ENCODE measurements at places on chromosomes 7 and 10.

GRCh38 chr10:381805-382204 is 246.6 kb downstream of the ZMYND11 start:
- DNase-seq: no peak

DNA sequence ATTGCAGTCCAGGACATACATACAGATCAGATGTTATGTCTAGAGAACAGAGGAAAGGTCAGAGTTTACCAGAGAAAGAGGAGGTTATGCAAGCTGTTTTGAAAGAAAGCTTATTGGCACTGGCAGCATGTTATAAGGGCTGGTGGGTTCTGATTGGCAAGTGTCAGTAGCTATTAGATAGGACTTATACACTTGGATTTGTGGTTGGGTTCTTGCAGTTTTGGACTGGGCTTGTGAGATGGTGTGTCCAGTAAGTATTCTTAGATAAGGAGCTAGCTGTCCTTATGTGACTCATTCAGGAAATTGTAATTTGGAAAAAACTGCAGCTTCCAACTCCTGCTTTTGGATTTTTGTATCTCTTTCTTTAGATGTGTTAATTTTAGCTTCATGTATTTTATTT is 130.7 kb upstream of the NAMPT start:
- DNase-seq: no peak

GRCh38 chr10:125291836-125292235 is 131.5 kb upstream of the CTBP2 start:
- no peak for DNase-seq

GRCh38 chr7:115709664-115710063 is 320.9 kb downstream of the TFEC start:
- DNase-seq: no peak

DNA sequence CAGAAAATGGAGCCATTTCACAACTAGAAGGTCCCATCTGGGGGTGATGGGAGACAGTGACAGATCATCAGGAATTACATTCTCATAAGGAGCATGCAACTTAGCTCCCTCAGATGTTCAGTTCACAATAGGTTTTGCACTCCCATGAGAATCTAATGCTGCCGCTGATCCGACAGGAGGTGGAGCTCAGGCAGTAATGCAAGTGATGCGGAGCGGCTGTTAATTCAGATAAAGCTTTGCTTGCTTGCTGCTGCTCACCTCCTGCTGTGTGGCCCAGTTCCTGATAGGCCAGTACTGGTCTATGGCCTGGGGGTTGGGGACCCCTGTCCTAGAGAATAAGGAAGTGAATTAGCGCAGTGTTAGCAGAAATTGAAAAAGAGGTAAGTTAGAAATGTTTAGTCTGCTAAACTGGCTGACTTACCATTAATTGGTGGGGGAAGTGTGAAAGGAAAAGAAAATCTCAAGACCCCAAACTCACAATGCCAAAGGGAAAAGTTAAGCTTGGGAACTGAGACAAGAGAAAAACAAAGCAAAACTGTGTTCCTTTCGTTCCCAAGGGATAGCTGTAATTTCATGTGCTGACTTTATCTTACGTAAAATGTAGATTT is 76.4 kb downstream of the LYZL2 start:
- DNase-seq: peak; percentile 32
